Hepatic stellate cell (primary cell): ENCODE measurements at places on chromosomes 4 and X.
A peak's percentile ranks its signal among the peaks of the same experiment; 100 is the strongest.

- DNase-seq, result no peak
These were observed 57.3 kb downstream of the AGA start for GRCh38 chr4:177384856-177385397.

GRCh38 chr4:53189011-53189410 lies 176.8 kb downstream of the SCFD2 start:
- peak; percentile 22 for DNase-seq

- no peak for DNase-seq
These were observed 19.1 kb downstream of the PRIMPOL start for GRCh38 chr4:184668511-184669114.

DNA sequence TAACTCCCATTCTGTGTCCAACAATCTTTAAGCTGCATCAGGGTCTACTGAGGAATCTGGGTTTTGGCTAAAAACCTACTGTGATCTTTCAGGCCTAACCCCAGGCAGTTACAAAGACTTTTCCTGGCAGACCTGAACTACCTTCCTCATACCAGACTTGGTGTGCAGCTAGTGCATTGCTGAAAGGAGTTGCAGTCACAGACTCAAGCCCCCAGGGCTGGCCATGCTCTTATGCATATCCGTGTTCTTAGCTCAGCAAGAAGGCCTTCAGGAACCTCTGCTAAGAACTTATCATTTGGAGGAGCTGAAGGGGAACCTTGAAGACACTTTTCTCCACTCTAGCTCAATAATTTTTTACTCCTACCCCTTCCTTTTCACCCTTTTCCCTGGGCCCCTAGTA lies 147.5 kb downstream of the INPP4B start:
- DNase-seq, result no peak

GRCh38 chr4:98630737-98631454 lies 27.5 kb downstream of the TSPAN5 start:
- no peak for DNase-seq

DNA sequence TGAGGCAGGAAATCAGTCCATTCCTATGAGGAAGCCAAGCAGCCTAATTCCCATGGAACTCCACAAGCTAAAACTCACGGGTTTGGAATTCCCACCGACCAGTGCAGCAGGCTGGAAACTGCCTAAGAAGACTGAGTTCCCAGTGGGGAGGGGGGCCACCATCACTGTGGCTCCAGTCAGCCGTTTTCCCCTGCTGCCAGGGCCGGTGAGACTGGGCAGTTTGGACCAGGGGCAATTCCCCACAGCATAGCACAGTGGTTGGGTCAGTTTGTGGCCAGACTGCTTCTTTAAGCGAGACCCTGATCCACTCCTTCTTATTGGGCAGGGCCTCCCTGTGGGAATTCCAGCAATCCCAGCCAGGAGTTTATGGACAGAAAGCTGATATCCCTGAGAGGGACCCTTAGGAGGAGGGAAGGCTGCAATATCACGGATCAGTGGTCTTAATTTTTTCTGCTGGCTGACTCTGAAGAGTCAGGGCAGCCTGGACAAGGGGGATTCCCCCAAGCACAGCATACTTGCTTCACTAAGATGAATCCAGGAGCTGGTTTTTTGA lies 20.7 kb downstream of the PAGE5 start:
- no peak for DNase-seq
